ENCODE measurements at places on chromosomes 7 and 10.

- no peak for DNase-seq
Observed at GRCh38 chr10:98608411-98608810, 161.7 kb upstream of the HPS1 start.

DNA sequence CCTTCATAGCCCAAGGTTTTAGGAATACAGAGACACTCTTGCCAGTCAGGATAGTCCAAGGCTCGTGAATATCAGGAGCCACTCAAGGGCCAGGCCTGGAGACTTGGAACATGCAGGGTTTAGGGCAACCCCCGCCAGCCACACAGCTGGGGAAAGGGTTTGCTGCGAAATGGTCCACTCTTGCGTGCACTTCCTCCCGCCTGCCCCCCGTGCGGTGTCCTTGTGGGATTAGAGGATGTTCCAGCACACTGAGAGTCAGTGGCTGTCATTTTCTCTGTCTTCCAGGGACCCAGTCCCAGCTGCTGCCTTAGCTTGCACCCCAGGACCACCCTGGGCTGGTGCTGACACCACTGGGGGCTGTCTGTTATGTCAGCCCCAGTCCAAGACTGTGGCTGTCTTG lies 38.5 kb downstream of the POR start:
- DNase-seq, result no peak

GRCh38 chr10:20100171-20100570 lies 283.9 kb downstream of the PLXDC2 start:
- peak; percentile 86 for DNase-seq

DNA sequence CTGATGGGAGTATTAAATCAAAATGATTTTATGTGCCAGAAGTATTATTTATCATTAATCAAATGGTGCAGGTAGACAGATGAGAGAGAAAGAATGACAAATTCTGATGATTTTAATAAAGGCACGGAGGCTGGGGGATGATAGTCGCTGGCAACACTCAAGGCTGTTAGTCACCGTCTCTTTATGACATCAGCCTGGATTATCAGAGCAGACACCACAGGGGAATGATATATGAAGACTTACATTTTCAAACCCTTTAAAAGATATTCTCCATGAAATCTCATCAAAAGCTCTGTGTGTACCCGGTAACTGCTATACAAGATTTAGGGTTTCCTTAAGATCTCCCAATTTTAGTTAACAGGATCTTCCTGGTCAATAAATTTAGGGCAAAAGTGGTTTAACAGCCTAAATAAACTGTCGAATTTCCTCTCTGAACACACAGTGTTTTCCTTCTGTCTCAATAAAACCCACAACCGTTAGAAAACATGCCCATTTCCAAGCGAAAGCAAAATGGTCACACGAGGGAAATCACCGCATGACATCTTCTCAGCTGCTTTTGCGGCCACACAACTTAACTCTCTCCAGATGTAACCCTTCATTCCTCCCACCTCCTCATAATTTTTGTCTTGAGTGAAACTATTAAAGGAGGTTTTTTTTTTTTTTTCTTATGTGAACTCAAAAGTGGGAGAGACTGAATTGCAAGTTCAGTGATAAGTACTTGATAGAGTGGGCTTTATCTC lies 133.2 kb upstream of the FAM171A1 start:
- DNase-seq, result peak; percentile 16

DNA sequence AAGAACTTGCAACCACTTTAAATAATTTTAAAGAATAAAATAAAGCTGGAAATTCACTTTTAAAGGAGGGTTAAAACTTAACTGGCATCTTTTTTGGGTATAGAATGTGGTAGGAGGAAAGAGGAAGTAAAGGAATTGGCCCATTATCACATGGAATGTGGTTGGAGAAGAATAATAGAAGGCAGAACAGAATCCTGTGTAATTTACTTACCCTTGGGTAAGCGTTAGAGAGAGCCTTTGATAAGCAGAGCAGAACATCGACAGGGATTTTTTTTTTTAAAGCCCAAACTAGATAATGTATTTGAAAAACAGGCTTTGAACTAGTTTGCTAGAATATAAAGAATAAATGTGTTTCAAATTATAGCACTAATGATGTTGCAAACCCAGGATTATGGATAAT lies 199.8 kb upstream of the KIAA1217 start:
- DNase-seq, result no peak

Measured in fibroblast of pulmonary artery (primary cell).